ENCODE measurements at places on chromosomes 16 and 17.

GRCh38 chr17:57940653-57941329 is 14.4 kb downstream of the CUEDC1 start:
- DNase-seq = no peak

DNA sequence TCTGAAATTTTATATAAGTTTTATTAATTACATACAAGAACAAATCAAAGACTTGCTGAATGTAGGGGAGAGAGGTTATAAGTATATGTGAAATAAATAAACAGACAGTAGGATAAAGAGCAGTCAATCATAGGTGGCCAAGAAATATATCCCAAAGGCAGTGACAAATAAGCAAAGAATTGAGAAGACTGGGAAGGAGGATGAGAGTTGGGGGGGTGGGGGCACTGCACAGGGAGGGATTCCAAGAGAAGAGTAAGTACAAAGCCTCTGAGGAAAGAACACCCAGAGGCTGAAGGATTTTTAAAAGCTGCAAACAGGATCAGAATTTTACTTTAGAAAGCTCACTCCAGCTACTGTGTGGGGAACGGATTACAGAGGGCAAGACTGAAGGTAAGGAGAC is 2.8 kb downstream of the PELP1 start:
- no peak for DNase-seq

DNA sequence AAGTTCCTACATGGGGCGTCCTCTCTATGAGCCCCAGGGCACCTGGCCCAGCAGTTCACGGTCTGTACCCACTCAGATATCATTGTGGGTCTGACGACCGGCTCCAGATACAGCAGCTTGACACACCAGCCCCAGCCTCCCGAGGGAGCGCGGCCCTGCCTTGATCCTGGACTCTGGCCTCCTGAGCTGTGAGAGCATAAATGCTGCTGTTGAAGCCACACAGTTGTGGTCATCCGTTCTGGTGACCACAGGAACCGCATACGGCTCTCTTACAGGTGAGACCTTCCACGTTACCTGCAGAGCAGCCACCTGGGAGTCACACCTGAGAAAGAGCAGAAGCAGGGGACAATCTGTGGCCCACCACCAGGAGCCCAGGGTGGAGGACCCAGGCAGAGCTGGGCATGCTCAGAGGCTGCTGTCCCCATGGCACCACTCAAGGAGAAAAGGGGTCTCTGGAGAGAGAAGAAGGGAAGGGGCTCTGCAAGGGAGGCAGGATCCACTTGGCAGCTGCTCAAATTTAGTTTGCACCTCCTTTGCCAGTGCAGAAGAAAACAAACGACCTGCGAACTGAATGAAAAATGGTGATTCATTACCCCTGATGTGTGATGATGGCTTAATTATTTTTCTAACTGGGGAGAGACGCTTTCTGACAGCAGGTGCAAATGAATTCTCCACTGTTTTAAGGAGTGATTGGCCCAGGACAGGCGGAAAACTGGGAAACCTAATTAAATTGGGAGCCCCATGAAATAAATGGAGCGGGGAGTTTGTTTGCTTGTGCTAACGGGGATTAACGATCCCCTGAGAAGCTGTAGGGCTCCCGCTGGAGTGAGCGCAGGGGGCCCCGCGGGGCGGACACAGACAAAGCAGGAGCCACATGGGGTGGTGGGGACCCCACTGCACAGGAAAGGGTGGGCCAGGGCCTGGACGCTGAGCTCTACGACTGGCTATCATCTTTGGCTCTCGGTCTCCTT is 208.9 kb downstream of the RBFOX3 start:
- no peak for DNase-seq

DNA sequence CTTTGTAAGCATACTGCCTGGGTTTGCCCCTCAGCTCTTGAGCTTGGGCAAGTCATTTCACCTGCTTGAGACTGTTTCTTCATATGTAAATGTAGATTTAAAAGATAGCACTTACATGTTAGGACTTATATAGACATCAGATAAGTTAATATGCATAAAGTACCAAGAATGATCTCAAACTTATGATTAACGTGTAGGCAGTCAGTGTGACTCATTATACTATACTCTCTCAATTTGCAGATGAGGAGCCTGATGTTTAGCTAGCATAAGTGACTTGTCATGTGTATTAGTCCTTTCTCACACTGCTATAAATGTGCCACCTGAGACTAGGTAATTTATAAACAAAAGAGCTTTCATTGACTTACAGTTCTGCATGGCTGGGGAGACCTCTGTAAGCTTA is 690.5 kb downstream of the KCNJ2 start:
- DNase-seq = no peak

DNA sequence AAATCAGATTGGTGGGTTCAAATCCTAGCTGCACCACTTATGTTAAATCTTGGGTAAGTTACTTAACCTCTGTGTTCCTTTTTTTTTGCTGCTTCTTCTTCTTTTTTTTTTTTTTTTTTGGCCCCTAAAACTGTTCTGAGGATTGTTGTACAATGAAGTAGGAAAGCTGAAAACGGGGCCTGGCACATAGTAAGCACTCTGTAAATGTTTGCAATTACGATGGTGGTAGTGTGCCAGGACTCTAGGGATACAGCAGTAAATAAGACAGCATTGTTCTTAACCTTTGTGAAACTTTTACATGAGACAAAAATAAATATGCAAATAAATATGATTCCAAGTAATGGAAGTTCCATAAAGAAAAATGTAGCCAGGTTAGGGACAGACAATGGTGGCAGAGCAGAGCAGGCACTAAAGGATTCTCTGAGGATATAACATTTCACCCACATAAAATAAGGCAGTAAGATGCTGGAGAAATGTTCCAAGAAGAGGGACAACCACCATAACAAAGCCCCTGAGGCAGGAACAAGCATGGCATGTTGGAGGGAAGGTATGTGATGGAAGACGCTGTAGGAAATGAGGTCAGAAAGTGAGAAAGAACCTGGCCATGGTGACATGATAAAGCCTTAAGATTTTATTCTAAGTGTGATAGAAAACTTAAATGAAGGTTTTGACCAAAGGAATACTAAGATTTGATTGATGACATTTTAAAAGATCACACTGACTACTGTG is 127.3 kb downstream of the NLK start:
- no peak for DNase-seq

DNA sequence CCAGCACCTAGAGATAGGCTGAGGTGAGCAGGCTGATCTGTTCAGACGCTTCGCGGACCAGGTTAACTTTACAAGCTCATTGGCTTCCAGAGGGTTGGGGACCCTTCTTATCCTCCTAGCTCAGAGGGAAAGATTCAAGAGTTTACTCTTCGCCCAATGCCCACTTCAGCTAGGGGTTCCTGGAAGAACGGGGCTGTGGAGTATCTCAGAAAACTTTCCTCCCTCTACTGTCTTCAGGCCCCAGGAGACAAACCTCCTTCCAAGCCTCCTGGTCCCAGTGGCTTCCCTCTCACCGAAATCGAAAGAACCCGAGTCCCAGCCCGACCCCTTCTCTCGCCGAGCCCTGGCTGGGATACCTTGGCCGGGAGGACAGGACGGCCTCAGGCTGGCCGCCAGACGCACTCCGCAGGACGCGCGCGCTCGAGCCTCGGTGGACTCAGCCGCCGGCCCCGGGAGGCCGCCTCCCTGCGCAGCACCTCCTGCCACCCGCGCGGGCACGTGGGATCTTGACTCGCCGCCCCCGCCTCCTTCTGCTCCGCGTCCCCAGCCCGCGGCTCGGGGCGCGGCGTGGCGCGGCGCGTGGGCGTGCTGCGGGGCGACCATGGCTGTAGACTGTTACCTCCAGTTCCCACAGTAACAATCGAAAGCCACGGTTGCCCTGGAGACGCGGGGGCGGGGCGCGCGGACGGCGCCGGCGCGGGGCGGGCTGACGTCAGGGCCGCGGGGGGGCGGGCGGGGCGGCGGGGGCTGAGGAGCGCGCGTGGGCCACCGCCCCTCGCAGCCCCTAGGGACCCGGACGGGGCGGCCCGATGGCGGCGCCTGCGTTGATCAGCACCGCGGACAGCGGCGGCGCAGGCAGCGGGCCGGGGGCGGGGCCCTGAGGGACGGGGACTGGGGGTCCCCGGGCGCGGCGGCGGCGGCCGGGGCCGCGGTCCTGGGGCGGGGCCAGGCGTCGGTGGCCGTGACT is 5.3 kb upstream of the HIC1 start:
- peak; percentile 42 for DNase-seq

DNA sequence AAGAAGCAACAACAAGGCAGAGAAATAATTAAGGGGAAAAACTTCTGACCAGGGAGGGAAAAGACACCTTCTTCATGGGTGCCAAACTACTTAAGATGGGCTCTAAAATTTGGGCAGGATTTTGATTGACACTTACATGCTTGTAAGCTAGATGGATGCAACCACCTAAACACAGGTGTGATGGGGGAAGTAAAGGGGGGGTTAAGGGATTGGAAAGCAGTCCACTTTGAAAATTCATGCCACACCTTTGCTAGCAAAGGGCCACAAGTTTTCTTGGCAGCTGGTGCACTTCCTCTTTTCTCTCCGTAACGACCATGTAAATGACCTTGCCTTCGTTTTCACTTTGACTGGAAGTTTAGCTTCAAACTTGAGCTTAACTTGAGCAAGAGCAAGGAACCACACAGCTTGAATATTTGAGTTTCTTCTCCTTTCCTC is 14.3 kb upstream of the PRKAR1A start:
- no peak for DNase-seq

DNA sequence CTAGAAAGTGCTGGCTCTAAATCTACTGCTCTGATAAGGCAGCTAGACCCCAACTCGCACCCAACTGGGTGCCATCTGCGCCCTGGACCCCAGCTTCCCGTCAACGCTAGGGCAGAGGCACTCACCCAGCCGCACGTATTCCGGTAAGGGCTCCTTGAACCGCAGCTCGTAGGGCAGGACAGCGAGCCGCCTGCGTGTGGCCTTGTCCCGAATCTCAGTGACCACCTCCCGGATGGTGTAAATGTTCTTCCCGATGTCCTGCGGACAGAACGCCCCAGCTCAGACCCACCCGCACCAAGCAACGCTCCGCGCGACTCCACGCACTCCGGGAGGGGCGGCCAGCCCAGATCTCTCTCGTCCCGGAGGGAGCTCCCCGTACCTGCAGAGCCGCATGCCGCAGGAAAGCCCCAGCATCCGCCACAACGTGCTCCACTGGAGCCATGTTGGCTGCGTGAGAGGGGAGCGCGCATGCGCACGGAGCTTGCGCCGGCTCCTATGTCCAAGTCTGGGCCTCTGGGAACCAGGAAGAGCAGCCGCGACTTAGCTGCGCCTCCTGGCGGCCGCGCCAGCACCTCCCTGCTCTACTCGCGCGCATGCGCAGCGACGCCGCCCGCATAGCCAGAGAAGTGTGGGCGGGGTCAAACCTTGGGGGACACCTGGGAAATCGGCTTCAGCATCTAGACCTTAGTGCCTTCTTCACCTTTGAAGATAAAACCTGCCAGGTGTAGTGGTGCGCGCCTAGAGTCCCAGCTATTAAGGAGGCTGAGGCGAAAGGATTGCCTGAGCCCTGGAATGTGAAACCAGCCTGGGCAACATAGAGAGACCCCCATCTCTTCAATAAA is at the start of gene NOB1:
NOB1 (minus strand) TSS at position 458 of the 842 bp plus-strand sequence; CDS start at position 442, 16 bp downstream.
- peak; percentile 97 for DNase-seq

DNA sequence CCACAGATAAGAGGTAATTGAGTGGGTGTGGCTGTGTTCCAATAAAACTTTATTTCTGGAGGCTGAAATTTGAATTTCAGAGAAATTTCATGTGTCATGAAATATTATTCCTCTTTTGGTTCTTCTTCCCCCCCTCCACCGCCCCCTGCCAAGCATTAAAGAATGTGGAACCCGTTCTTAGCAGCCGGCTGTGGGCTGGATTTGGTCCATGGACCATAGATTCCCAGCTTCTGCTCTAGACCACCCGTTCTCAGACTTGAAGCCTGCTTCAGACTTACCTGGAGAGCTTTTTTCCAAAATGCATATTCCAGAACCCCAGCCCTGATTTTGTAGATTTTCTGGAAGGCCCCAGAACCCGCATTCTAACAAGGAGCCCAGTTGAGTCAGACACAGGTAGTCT is 15.1 kb upstream of the LASP1NB start:
- no peak for DNase-seq

GRCh38 chr16:51458356-51459140 is 307.5 kb upstream of the SALL1 start:
- DNase-seq = no peak

DNA sequence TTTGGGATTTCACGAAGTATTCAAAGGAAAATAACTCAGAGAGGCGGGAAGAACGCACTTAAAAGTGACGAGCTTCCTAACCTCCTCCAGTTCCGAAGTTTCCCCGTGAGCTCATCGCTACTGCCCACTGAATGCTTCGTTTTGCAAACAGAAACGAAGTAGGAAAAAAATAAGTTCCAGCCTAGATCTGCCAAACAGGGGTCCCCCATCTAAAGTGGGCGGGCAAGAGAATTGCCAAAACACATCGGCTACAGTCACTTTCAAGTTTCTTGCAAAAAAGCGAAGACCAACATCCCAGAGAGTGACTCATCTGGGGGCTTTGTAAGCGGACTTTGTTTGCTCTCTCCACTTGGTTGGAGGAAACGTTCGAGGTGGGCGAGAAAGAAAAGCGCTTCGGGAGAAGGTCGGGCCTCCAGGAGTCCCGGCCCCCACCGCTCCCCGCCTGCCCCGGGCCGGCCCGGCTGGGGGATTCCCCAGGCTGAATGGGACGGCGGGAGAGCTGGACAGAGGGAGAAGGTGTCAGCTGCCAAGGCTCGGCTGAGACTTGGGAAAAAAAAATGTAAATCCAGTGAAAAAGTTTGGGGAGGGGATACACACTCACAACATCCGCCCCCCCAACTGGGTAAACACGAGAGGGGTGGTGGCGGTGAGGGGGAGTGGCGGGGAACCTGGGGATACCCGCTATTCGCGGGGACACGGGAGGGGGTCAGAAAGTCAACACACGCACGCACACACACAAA is 1.0 kb downstream of the VEZF1 start:
- no peak for DNase-seq

- no peak for DNase-seq
Observed at GRCh38 chr17:522919-523318, 170.3 kb upstream of the RPH3AL start.

- no peak for DNase-seq
Observed at GRCh38 chr17:64984181-64984580, 64.9 kb upstream of the LRRC37A3 start.

DNA sequence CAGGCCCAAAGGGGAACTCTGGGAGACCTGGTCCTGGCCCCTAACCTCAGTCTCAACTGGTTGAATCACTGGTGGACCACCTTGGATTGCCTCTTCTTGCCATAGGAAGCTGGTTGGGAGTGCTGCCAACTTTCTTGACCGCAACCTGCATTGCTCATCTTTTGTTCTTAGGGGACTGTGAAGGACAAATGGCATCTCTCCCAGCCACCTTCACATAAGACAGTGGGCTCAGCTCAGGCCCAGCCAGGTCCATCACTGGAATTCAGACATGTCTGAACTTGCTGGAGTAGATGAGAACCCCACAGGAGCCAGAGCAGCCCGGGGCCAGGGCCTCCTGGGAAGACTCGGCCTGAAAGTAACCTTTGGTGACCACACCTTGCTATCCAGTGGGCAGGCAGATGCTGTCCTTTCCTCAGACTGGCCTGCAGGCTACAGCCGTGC is 18.8 kb downstream of the ADORA2B start:
- DNase-seq = no peak

Data from HL-60 (cell line).